Stimulated activated naive CD8-positive, alpha-beta T cell treated with anti-CD3 and anti-CD28 coated beads, Interleukin-15, Interleukin-2, amounts not matched to agents 100 U/mL and 50 U/mL, for 24 hours (primary cell): ENCODE measurements at places on chromosomes 11 and 22.

DNA sequence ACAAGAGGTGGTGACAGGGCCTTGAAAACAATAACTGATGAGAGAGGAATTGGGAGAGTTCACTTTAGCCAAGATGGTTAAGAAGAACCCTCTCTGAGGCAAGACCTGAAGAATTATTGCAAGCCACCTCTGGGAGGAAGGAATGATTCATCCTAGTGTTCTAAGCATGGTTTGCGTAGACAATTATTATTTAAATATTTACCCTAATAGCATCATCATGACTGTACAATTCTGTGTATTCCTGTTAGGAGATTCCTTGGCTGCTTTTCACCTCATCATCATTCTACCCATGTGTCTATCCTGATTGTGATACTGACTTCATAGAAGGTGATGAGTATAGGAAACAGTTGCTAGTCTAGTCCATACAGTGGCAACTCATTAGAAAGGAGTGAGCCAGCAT, 264.4 kb downstream of the DDX10 start:
- no peak for DNase-seq

DNA sequence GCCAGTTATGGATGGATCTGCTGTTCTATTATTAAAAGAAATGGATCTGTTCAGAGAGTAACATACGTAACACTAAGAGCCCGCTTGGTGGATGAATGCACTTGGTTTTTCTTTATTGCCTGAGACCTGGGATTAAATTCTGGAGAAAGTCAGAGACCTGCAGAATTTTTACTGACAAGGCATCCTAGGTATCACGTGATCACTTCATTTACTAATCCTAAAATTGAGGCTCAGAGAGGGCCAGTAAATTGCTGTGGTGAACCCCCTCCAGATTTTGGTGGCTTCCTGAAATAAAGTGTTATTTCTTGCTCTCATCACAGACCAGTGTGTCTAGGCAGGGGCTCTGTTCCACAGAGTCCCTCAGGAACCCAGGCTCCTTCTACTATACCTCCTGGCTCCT, 187.9 kb upstream of the LARGE1 start:
- no peak for DNase-seq

GRCh38 chr11:24386546-24387397, 110.1 kb upstream of the LUZP2 start:
- no peak for DNase-seq

DNA sequence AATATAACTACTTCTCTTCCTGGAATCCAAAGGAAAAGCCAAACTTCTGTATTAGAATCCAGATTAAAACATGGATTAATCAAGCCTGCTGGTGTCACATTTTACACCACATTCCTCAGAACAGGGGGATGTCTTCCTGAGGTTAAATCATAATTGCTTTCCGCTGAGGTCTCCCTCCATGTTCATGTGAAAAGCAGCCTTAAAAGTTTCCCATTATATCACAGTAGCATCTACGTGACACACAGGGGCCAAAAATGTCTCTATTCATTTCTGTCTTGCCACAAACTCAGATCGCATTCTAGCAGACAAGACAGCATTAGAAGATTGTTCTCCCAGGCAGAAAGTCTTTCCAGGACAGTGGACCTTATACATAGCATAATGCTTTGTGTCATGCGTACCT, 788.7 kb downstream of the OPCML start:
- DNase-seq, result no peak

DNA sequence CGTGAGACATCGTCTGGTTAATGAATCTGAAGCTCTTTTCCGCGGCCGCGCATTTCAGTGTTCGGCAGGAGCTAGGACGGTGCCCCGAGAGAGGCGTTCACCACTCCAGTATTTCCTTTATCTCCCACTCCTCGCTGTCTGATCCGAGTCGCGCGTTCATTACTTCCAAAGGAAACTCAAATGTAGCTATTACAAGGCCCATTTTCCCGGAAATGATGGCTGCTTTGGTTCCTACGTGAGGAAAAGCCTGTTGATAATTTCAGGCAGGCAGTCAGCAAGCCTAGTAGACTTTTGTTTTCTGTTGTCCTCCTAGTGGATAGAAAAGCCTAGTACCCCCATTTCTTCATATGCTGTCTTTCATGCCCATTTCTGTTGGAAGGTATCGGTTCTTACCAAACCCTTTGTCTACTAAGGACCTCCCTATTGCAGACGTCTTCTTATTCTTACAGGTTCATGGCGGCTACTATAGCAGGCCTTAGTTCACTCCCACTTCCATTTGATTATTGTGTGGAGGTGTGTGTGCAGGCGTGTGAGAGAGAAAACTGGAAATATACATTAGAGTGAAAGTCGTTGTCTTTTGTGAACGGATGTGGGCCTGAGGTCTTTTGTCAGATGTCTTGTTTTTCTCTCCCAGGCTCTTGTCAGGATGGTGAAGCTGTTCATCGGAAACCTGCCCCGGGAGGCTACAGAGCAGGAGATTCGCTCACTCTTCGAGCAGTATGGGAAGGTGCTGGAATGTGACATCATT, 737 bp downstream of the RBM4 start:
- no peak for DNase-seq

- no peak for DNase-seq
Observed at GRCh38 chr11:113475160-113475761, at the start of gene DRD2. Gene DRD2, minus strand, starts transcription at chr11:113475398. Its CDS starts 50,747 bp downstream, at chr11:113424651.

DNA sequence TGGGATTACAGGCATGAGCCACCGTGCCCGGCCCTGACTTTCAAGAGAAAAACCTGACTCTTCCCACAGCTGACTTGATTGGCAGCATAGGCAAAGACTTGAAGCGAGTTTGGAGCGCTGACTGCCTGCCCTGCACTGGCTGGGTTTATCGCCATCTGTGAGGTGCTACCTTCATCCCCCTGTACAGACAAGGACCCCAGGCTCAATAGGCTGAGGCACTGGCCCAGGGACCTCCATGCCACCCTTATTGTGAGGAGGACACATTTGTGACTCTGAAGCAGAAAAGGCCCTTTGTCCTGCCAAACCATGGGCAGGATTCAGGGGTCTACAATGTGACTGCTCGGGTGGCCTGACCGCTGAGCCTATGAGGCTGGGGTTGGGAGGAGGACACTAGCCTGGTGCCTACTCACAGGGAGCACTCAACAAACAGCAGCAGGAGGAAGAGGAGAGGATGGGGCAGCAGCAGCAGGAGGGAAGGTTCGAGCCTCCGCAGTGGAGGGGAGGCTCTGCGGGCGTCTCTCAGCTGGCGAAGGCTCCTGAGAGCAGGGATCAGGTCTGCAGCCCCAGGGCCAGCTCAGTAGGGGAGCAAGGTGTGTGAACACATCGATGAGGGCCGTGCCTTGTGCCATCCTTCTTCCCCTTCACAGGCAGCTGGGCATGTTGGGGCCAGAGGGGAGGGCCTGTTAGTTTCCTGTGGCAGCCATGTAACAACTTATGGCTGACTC, 72.9 kb upstream of the WNT7B start:
- no peak for DNase-seq
